ENCODE measurements at places on chromosomes 13 and 19.

- no peak for DNase-seq
Observed at GRCh38 chr13:57704031-57704430, 72.5 kb downstream of the PCDH17 start.

DNA sequence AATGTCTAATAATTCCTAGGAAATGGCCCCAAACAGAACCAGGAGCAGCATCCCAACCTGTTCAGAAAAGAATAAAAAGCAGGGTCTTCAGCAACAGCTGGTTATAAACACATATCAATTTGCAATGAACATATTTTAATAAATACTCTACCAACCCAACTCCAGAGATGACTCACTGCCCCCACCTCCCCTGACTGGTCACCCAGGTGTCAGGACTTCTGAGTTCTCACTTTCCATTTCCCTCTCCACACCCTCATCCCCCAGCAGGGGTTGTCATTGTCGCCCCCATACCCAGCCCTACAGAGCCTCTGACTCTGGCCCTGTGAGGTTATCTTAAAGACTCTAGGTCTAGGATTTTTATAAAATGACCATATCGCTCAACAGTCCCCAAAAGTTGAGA, 6.9 kb downstream of the SERPINE3 start:
- DNase-seq: no peak

GRCh38 chr13:41616151-41616550, 158.8 kb downstream of the RGCC start:
- no peak for DNase-seq

- no peak for DNase-seq
Observed at GRCh38 chr19:13082192-13083007, 20.3 kb downstream of the LYL1 start.

- DNase-seq: no peak
Observed at GRCh38 chr13:31996601-31997000, 35.0 kb upstream of the FRY start.

DNA sequence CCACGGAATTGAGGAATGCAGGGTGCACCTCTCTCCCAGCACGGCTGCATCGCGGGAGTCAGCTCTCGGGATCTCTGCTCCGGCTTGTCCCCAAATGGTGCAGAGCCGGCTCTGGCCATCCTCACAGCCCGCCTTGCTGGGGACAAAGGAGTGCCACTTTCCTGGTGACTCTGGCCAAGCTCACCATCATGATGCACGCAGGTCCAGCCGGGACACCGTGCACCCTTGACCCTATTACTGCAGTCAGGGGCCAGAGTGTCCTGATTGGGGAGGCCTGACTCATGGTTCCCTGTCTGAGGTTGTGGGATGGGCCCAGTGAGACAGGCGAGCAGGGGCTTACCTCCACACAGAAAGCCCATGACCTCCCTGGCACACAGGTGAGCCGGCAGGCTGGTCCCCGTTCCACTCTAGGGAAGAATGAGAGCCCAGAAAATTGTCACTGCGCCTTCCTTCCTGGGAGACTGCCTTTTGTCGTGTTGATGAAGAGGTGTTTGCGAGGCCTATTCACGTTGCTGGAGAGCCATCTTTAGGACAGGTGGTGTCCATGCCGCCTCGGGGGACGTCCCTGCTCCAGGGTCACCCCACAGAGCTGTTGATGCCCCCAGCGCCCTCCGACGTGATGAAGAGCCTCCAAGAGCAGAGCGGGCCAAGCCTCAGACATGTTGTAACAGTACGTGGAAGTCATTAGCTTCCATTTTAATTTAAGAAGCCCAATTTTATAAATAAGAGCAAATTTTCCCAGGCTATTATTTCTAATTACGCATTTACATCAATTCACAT, 18.5 kb upstream of the VSTM2B start:
- no peak for DNase-seq

- no peak for DNase-seq
Observed at GRCh38 chr13:99629641-99630040, 128.4 kb downstream of the TM9SF2 start.

GRCh38 chr19:54207983-54208783, 7.5 kb downstream of the RPS9 start:
- DNase-seq: no peak

- DNase-seq: no peak
Observed at GRCh38 chr19:41376241-41376997, at the start of gene TMEM91. Gene TMEM91, plus strand, starts transcription at chr19:41376533. Its CDS starts 1,777 bp downstream, at chr19:41378310.

GRCh38 chr13:75366380-75367280, 115.3 kb downstream of the TBC1D4 start:
- no peak for DNase-seq

GRCh38 chr19:42203700-42204099, 13.8 kb downstream of the DEDD2 start:
- DNase-seq: no peak

- DNase-seq: no peak
Observed at GRCh38 chr13:107329991-107330390, 762.1 kb upstream of the ARGLU1 start.

GRCh38 chr13:38167164-38167822, 182.4 kb upstream of the UFM1 start:
- DNase-seq: no peak

GRCh38 chr13:42946927-42947326, 45.1 kb downstream of the EPSTI1 start:
- no peak for DNase-seq

- no peak for DNase-seq
Observed at GRCh38 chr19:2392366-2392765, 32.3 kb downstream of the TMPRSS9 start.

DNA sequence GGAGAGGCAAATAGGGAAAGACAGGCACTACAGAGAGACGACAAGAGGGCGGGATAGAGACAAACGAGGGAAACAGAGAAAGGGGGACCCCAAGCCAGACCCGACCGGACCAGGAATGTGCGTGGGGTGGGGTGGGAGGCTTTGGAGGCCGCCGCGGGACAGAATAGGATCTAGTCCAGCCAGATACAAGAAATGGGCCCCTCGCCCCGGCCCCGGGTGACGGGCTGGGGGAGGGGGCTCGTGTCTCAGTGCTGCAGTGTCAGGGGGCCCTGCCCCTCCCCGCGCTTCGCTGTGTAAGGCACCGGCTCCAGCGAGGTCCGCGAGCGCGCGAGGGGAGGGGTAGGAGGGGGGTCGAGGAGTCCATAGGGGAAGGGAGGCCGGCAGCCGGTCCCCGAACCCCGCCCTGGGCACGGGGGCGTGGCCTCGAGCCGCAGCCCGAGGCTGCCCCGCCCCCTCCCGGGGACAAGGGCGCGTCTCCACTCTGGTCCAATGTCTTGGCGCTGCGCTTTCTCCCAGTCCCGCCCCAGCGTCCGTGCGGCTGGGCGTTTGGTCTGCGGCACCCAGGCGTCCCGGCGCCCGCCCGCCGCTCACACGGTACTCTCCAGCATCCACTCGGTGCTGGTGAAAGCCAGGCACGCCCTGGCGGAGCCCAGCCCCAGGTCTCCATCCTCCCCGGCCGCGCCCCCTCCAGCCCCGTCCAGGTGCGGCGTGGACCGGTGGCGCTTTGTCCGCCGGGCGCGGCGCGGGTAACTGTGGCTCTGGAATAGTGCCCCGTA, 11.0 kb downstream of the IFNL1 start:
- DNase-seq: no peak

GRCh38 chr19:38650911-38651584, 3.6 kb downstream of the ACTN4 start:
- no peak for DNase-seq

DNA sequence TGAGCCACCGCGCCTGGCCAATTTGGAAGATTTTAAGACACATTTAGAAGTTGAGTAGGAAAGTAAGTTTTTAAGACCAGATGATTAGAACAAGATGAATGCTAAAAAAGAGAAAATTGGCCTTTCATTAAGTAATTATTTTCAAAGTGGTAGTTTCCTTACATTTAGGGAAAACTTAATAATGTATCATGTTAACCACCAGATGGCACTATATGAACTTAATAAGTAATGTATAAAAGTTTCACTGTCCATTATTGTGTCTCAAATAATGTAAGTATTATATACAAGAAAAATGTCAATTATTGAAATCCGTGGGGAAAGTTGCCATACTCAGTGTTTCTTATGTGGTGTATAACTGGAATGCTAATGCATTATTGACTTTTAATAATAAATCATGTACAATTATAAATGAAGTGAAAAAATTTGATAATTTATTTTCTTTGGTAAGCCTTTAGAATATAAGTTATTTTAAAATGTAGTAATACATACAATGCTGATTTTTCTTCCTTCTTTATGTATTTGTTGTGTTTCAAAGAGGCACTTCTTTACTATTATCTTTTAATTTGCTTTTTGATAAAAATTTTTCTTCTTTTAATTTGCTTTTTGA, 29.2 kb downstream of the COG6 start:
- no peak for DNase-seq

DNA sequence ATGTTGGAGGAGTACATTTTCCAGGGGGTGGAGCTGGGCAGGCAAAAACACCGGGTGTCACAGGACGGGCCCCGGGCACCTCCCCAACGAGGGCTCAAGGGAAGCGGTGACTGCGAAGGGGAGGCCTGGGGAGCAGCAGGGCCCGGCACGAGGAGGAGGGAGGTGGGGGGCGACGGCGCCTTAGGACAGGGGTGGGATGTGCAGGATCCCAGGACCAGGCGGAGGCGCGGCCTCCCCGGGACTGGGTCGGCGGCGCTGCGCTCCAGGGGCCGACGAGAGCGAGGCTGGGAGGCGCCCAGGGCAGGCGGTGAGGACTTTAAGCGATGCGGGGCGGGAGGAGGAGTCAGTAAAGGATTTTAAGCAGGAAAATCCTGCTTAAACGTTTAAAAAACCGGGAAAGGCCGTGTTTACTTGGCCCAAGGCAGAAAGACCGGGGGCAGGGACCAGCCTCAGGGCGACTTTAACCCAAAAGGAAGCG, 427 bp downstream of the ZNF160 start:
- DNase-seq: peak; percentile 4

GRCh38 chr13:80787604-80788003, 446.7 kb upstream of the SPRY2 start:
- no peak for DNase-seq

DNA sequence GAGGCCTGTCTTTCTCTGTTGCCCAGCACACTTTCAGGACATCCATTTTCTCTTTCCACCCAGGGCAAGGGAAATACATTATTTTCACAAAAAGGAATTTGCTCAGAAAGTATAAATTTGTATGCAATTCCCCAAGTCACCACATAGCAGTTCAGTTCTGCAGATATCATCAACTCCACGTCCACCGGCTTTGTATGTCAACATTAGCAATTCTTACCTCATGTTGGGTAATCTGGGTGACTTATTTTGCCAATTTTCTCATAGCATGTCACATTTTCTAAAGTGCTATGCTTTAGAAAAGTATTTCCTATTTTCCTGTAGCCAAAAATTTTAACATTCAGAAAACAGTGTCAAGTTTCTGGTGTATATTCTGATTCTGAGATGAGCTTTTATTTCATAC, 501.8 kb downstream of the EFNB2 start:
- no peak for DNase-seq

DNA sequence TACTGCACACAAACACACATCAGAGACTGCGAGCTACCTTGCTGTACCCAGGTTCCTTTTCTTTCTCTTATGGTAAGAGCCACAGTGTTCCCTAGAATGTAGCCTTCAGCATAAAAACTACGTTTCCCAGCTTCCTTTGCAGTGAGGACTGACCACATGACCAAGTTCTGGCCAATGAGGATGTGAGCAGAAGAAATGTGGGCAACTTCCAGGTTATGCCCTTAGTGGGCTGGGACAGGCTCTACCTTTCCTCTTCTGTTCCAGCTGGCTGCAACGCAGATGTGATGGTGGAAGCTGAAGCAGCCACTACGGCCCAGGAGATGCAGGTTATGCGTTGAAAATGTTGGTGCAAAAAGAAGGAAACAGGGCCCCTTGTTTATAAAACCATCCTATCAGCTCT, 27.5 kb downstream of the VRK3 start:
- no peak for DNase-seq

GRCh38 chr13:68046903-68047302, 816.8 kb upstream of the PCDH9 start:
- DNase-seq: no peak

- no peak for DNase-seq
Observed at GRCh38 chr19:41575998-41576397, at the start of gene CEACAM21. Gene CEACAM21, plus strand, starts transcription at chr19:41576166. Its CDS starts 109 bp downstream, at chr19:41576275.

- DNase-seq: no peak
Observed at GRCh38 chr13:45196622-45197021, 4.2 kb downstream of the KCTD4 start.

DNA sequence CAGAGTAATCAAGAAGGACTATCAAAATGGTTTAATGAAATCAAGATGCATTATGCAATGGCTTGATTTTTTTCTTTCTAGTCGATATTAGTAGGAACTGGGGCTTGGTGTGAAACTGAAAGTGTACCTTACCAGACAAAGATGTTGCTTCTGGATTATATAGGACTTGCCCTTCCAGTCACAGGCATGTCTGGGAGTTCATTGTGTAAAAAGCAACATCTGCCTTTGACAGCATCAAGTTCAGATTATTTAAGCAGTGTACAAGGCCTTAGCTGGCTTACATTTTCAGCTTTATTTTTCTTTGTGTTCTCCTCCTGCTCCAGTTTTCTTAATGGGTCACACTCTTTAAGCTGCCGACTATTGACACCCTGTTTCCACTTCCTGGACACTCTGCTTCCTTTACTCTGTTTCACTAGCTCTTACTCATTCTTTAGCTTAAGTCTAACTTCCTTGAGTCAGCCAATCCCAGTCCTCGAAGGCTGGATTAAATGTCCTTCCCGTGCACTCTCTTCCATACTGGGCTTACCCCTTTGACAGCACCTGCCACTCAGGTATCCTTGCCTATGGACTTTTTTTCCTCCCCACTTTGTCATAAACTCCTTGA, 29.4 kb upstream of the OLFM4 start:
- no peak for DNase-seq

DNA sequence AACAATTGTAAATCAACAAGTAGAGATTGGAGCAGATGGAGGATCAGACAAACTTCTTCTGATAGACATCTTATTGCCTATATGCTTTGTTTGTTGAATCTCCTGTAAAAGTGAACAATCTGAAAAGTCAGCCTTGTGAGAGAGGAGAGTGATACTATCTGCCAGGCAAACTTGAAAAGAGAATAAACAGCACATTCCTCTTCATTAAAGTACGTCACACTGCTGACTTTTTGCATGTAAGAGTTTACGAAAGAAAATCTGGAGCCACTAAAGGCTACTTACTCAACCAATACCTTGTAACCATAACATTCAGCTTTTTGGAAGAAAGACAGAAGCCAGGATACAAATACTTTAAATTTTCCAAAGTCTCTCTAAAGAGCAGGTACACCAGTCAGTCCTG, 42.5 kb downstream of the EDNRB start:
- no peak for DNase-seq

DNA sequence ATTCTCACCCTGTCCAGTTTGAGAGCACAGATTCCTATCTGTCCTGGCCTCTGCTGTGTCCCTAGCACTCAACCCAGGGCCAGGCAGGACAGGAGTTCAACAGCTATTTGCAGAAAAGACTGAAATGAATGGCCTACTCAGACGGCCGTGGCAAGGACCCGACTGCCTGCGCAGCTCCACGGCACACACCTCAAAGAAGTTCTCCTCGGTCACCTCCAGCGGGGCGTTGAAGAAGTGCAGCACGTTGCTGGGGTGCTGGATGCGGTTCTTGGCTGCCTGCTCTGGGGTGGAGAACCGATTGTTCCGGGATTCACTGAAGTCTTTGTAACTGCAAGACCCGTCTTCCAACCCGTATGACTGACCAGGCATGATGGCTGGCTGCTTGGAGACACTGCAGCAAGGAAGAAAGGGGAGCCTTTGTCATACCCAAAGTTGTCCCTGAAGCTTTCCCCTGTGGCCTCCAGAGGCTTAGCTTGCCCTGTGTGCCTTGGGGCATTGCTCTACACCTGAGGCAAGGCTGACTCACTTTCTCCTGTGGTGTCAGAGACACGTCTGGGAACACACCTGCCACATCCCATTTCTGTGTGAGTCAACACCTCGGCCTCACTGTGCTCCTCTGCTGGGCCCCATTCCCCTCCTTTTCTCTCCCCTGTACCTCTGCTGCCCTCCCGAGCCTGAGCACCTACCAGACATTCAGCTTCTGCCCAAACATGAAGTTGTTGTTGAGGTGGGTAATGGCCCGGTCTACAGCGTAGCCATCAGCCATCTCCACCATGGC, 6.8 kb upstream of the ECH1 start:
- DNase-seq: no peak
